ENCODE measurements at places on chromosomes 13 and 19. TPM values are rescaled to one million over a fixed set of nuclear protein-coding genes. Genes with fewer than 3 reads are reported as not detected.

CLEC11A gene
- total RNA-seq: 2.3 TPM

ATP8A2 gene
- total RNA-seq: under 0.01 TPM

ARL11 gene
- total RNA-seq: 1.1 TPM

LYPD3 gene
- under 0.01 TPM for total RNA-seq

ADAMTSL5 gene
- not detected for total RNA-seq

ISOC2 gene
- 38.4 TPM for total RNA-seq

NUMBL gene
- 23.8 TPM for total RNA-seq

COX7A1 gene
- total RNA-seq: 27.5 TPM

SYNGR4 gene
- not detected for total RNA-seq

KPTN gene
- total RNA-seq: 6.4 TPM

ZBTB32 gene
- not detected for total RNA-seq

PSG6 gene
- not detected for total RNA-seq

BEST2 gene
- not detected for total RNA-seq

ANGPTL8 gene
- total RNA-seq: not detected

CYP2A6 gene
- total RNA-seq: not detected

TGDS gene
- total RNA-seq: 7.6 TPM

PSPN gene
- total RNA-seq: 0.65 TPM

IGSF23 gene
- 0.38 TPM for total RNA-seq

PRSS57 gene
- not detected for total RNA-seq

FXYD3 gene
- not detected for total RNA-seq

PGLYRP1 gene
- not detected for total RNA-seq

ZNF544 gene
- 36.3 TPM for total RNA-seq

TCF3 gene
- total RNA-seq: 123 TPM

ZNF443 gene
- 9.0 TPM for total RNA-seq

ERFL gene
- not detected for total RNA-seq

C5AR2 gene
- not detected for total RNA-seq

SHD gene
- total RNA-seq: not detected

LYPD5 gene
- total RNA-seq: 0.32 TPM

CGB1 gene
- total RNA-seq: not detected

LRG1 gene
- 0.49 TPM for total RNA-seq

CTXN1 gene
- total RNA-seq: 2.3 TPM
